ENCODE measurements at places on chromosomes 5 and 9. TPM values are rescaled to one million over a fixed set of nuclear protein-coding genes. Genes with fewer than 3 reads are reported as not detected.

ZNF346 gene
- total RNA-seq: 12.6 TPM

MEF2C gene
- 0.22 TPM for total RNA-seq

GRIA1 gene
- total RNA-seq: not detected

GCNT4 gene
- total RNA-seq: 7.5 TPM

ROR2 gene
- 21.6 TPM for total RNA-seq

TXNDC8 gene
- not detected for total RNA-seq

LCN6 gene
- not detected for total RNA-seq

NDST1 gene
- total RNA-seq: 65.2 TPM

SPINK6 gene
- total RNA-seq: not detected

INSL6 gene
- total RNA-seq: not detected

TOMM5 gene
- total RNA-seq: 78.9 TPM

All from placental epithelial cell (primary cell).